ENCODE measurements at places on chromosomes 13 and 19.

- no peak for DNase-seq
These were observed 175.0 kb downstream of the STK24 start for GRCh38 chr13:98401934-98402333.

DNA sequence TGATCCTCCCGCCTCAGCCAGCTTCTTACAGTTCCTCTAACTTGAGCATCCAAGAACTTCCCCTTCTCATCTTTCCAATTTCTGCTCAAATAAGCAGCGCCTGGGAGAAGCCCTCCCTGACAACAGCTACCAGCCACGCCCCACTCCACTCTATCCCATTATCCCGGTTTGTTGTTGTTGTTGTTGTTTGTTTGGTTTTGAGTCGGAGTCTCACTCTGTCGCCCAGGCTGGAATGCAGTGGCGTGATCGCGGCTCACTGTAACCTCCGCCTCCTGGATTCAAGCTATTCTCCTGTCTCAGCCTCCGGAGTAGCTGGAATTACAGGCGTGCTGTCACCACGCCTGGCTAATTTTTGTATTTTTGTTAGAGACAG, 822 bp upstream of the PTPRS start:
- DNase-seq, result no peak

GRCh38 chr19:35132254-35132653, 2.6 kb downstream of the LGI4 start:
- DNase-seq, result no peak

DNA sequence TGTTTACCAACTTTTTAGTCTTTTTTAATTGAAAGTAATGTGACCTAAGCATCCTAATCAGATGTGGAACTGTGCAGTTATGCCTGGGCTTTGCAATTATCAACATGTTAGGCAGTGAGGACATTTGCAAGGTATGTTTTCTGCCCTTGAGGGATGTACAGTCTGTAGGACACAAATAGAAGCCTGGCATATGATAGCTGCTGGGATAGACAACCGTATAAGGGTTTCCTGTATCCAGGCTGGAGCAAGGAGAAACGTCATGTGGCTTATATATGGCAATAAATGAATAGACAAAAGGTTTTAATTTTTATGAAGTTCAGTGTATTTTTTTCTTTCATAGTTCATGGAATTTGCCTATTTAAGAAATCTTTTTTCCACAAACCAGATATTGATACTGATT, 2.0 kb upstream of the VPS36 start:
- no peak for DNase-seq

GRCh38 chr19:12750851-12751250, 740 bp upstream of the BEST2 start:
- no peak for DNase-seq

All from 8988T (cell line).